ENCODE measurements at places on chromosomes 12 and 14.

DNA sequence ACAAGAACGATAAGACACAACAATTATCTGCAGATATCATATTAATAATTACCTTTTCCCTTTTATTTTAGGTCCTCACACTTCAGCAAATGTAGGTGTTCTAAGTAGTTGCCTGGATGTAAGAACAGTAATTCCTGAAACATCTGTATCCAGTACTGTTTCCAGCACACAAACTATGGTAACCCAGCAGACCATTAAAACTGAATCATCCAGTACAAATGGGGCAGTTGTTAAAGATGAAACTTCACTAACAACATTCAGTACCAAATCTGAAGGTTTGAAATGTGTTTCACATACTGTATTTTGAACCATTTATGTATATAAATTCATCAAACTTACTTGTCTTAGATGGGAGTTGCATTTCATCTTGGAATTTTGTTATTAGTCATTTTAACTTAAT is 31.0 kb downstream of the HCFC2 start:
- no peak for DNase-seq

- DNase-seq: no peak
These were observed 34.1 kb upstream of the CIT start for GRCh38 chr12:119911182-119911581.

GRCh38 chr12:105342464-105342863 is 12.0 kb downstream of the C12orf75 start:
- no peak for DNase-seq

DNA sequence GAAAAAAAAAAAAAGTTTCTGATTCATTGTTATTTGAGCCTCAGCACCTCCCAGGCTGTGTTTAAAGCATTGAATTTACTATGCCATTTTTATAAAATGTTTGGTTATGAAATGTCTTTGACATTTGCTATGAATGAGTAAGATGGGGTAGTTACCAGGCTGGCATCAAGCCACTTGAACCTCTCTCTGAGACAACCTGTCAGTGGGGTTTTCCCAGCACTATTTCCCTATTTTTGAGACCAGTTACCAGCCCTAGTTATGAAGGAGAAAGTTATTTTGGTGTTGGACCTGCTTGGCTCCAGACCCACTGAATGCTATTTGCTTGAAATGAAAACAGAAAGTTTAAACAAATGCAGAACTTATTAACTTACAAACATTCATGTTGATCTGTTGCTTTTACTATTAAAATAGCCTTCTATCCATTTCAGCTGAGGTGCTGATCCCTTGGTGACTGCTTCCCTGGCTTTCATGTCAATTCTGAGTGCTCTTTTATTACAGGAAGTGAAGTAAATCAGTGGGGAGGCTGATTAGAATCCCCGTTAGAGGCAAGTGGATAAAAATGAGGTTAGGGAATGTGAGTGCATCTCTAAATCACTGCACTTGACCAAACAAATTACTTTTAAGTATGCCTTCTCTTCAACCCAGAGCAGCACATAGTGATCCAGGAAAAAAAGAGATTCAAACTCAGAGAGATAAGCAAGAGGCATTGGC is 37.8 kb downstream of the LLPH start:
- DNase-seq: no peak

- no peak for DNase-seq
These were observed 8.5 kb downstream of the BORCS5 start for GRCh38 chr12:12365446-12365802.

DNA sequence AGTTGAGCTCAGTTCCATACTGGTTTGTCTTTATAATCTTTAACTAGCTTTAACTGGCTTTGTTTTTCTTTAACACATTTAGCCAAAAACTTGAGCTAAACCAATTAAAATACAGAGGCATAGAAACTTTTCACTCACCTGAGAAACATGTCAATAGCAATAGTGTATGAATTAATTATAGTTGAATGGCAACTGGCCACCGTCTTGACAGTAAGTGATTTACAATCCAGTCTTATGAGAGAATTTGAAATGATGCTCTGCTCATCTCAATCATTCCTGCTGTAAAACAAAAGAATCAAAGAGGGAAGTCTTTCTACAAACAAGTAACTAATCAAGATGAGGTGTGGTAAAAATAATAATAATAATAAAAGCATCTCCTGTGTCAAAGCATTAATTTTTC is 86.6 kb upstream of the AMIGO2 start:
- no peak for DNase-seq

- DNase-seq: no peak
These were observed 468.0 kb downstream of the BCAT1 start for GRCh38 chr12:24480766-24481449.

DNA sequence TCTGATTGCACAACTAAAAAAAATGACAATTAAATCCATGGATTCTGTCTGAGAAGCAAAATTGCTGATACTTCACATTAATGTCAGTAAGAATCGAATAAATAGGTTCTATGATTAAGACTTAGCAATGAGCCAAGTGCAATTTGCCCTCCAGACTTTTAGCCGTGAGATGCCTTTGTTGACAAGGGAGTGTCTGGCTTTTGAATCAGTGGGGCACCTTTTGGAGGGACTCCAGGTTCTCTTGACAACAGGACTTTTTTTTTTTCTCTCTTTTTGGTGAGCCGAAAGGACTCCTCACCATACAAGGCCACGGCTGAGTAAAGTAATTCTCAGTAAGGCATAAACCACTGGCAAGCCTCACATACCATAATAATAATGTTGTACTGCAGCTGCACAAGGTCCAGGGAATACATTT is 4.7 kb upstream of the MDM1 start:
- DNase-seq: no peak

DNA sequence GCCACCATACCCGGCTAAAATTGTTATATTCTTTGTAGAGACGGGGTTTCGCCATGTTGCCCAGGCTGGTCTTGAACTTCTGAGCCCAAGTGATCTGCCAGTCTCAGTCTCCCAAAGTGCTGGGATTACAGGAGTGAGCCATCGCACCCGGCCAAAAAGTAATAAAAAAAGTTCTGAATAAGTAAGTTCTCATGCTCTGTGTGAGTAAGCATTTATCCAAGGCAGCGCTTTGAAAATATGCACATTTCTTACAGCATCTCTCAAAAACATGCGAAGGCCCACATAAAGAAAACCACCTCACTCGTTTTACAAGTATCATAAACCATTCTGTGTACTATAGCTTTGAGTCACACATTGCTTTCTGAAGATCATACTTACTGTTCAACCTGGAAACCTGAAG is 8.6 kb downstream of the GIT2 start:
- no peak for DNase-seq

DNA sequence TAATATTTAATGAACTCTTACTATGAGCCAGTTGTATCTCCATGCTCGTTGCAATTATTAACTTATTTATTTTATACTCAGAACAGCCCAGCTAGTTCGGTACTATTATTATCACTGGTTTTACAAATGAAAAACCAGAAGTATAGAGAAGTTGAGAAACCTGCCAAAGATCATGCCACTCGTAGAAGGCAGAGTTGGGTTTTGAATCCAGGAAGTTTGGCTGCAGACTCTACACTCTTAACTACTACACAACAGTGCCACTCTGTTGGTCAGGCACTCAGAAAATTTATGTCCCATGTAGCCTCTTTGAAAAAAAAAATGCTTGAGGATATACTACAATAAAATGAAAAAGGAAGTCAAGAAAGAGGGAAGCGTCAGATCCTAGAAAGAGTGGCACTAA is 71.5 kb upstream of the ARID2 start:
- DNase-seq: no peak

GRCh38 chr12:116287842-116288301 is 10.4 kb upstream of the MED13L start:
- no peak for DNase-seq

- no peak for DNase-seq
These were observed 6.5 kb upstream of the OR4E1 start for GRCh38 chr14:21680072-21680471.

GRCh38 chr14:91947475-91948184 is at the start of gene FBLN5:
TSS of gene FBLN5 (minus strand) at chr14:91947694. CDS start at chr14:91947229, 465 bp downstream.
- DNase-seq: no peak

DNA sequence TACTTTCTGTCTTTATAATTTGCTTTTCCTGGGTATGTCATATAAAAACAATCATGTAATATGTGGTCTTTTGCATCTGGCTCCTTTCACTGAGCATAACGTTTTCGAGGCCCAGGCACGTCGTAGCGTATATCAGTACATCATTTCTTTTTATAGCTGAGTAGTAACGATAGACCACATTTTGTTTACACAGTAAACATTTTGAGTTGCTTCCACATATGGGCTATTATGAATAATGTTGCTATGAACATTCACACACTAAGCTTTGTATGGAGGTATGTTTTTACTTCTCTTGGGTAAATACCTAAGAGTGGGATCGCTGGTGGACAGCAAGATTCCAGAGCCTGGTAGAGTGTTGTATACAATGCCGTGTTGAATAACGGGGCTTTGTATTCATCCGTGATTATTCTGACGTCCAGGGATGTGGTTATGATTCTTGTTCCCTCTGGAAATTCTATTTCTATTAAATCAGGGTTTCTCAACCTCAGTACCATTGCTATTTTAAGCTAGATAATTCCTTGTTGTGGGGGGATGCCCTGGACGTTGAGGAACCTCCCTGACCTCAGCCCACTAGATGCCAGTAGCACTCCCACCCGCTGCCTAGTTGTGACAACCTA is 38.9 kb upstream of the CIT start:
- DNase-seq: no peak

GRCh38 chr12:12992418-12993130 is 7.5 kb downstream of the HEBP1 start:
- DNase-seq: no peak

- no peak for DNase-seq
These were observed at the start of gene FAM181A for GRCh38 chr14:93926873-93927799. TSS of gene FAM181A (plus strand) at chr14:93927344. CDS start at chr14:93928286, 942 bp downstream.

- no peak for DNase-seq
These were observed 42.4 kb downstream of the GLRX5 start for GRCh38 chr14:95577067-95577800.

DNA sequence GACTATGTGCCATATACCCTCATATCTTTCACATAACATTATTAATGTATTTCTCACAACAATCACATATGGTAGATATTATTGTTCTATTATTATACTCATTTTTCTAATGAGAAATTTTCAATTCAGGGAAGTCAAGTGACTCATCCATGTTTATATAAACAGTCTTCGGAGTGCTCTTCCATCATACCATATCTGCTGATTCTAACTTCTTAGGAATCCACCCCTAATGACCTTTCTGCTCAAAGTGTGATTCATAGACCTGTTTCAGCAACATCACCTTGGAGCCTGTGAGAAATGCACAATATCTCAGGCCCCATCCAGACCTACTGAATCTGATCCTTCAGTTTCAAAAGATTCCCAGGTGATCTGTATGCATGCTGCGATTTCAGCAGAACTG is 39.8 kb upstream of the OVCH1 start:
- DNase-seq: no peak

GRCh38 chr14:29857551-29857950 is 70.1 kb downstream of the PRKD1 start:
- DNase-seq: no peak

- no peak for DNase-seq
These were observed 56.4 kb downstream of the GLT1D1 start for GRCh38 chr12:128909653-128910052.

GRCh38 chr14:105154476-105154871 is 14.1 kb downstream of the JAG2 start:
- DNase-seq: no peak

DNA sequence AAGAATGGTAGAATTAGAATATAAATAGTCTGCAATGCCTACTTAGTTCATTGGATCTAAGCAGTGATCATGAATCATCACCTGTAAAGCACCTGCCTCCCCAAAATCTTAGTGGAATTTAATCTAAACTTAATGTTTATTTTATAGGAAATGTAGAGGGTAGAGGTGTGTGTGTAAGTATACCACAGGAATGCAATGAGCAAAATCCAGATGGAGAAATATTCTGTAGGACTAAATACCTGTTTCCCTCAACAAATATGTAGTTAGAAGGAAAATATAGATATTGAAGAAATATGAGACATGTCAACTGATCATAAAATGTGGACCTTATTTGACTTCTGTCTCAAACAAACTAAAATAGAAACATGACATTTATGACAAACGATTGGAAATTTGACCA is 839.2 kb upstream of the FBXO33 start:
- DNase-seq: no peak

- no peak for DNase-seq
These were observed 13.4 kb upstream of the SNX6 start for GRCh38 chr14:34643361-34643760.

DNA sequence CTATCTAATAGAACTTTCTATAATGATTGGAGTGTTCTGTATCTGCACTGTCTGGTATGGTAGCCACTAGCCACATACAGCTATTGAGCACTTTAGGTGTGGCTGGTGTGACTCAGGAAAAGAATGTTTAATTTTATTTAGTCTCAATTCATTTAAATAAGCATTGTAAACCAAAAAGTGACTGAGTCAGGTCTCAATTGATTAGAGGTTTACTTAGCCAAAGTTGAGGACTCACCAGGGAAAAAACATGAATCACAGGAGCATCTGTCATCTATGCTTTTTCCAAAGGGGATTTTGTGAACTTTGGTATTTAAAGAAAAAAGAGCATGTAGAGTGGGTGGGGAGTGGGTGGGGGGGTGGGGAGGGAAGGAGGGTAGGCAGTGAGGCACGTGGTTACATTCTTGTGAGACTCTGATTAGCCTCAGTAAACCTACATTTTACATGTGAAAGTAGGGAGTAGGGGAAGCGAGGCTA is 473.1 kb downstream of the ATP23 start:
- DNase-seq: no peak

- no peak for DNase-seq
These were observed 129.0 kb downstream of the ASCL4 start for GRCh38 chr12:107903341-107904061.

- DNase-seq: no peak
These were observed 482.8 kb downstream of the PRKD1 start for GRCh38 chr14:29444805-29445204.

- no peak for DNase-seq
These were observed 139.8 kb upstream of the LGR5 start for GRCh38 chr12:71299541-71300376.

GRCh38 chr14:99315197-99315596 is 43.2 kb upstream of the BCL11B start:
- DNase-seq: no peak

GRCh38 chr12:122563361-122563760 is 36.3 kb downstream of the KNTC1 start:
- no peak for DNase-seq

DNA sequence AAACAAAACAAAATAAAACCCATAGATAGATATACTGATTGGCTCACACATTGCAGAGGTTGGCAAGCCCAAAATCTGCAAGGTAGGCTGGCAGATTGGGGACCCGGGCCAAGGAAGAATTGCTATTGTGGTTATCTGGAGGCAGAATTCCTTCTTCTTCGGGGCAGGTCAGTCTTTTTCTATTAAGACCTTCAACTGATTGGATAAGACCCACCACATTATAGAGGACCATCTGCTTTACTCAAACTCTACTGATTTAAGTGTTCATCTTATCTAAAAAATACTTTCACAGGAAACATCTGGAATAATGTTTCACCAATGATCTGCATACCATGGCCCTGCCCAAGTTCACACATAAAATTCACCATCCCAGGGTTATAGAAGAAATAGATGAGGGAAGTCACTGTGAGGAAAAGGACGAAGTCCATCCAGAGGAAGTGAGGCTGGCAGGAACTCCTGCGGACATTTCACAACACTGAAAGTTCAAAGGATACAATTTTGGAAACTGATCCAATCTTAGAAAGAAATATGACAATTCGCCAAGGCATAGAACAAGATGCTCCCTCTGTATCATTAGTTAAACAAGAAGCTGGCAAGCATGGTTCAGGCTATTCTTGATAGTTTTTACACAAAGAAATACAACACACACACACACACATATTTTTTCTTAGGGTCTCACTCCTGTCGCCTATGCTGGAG is 127.6 kb upstream of the MED13L start:
- no peak for DNase-seq

Measured in stimulated activated CD8-positive, alpha-beta memory T cell treated with anti-CD3 and anti-CD28 coated beads, Interleukin-4, amount 100 ng/mL, for 1 hour (primary cell).